Activated T-cell treated with anti-CD3 and anti-CD28 coated beads, Interleukin-2, amount 50 U/mL, for 24 hours (primary cell): ENCODE measurements at places on chromosomes 3 and 15.

DNA sequence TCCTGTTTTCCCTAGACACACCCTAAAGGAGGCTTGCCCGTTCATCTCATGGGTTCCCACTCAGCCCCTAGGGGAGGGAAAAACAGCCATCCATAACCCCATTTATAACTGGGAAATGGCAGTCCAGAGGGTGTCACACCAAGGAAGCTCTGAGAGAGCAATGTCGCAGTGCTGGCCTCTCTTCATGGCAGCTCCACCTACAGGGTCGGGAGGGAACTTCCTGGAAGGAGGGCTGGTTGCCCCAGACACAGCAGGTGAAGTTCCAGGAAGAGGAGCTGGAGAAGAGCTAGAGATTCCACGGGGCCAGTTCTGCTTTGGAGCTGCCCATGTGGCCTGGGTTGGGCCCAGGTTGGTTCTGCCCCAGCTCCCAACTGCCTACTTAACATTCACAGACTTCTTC lies 22.3 kb upstream of the LINGO1 start:
- H3K27me3 ChIP-seq: peaks cover 33% of the 10 kb centered on the region
- no peaks in the 10 kb centered on the region for H3K4me1 ChIP-seq
- H3K4me3 ChIP-seq: no peak overlapping the region
- no peak overlapping the region for H3K27ac ChIP-seq

GRCh38 chr3:111864821-111865656 lies 6.0 kb downstream of the PHLDB2 start:
- H3K27ac ChIP-seq: no peak overlapping the region
- H3K4me1 ChIP-seq: peaks cover 13% of the 10 kb centered on the region
- H3K4me3 ChIP-seq: no peak overlapping the region
- DNase-seq: no peak
- peaks cover under 1% of the 10 kb centered on the region for H3K36me3 ChIP-seq
- H3K27me3 ChIP-seq: peaks cover 20% of the 10 kb centered on the region

DNA sequence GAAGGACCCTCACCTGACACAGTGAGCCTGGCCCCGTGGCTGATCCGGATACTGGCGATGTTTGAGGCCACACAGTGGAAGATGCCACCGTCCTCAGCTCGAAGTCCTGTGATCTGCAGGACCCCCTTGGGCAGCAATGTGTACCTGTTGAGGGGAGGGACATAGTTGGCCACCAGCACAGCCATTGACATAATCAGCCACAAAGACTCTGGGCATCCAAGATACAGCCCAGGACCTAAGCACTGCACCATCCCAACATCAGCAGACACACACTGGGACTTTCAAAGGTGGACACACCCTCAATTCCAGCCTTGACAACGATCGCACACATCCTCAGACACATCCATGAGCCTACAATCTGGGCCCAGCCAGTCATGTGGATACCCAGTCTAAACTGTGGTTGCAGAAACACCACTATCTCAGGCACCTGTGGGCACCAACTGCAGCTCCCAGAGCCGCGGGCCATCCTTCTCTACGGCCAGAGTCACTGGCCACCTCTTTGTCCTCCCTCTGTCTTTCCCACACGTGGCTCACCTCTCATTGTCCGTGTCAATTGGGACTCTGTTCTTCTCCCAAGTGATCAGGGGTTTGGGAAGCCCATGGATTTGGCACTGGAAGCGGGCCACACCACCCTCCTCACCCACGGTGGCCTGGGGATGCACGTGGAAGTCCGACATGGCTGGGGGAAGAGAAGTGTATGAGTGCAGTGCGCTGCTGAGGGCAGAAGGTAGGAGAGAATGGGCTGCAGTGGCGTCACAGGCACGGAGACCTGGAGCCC lies 31.0 kb downstream of the RNU5B-1 start:
- H3K36me3 ChIP-seq: no peaks in the 10 kb centered on the region
- DNase-seq: no peak
- H3K4me3 ChIP-seq: no peak overlapping the region
- H3K27me3 ChIP-seq: peaks cover 4% of the 10 kb centered on the region

GRCh38 chr15:53918180-53919079 lies 59.8 kb upstream of the UNC13C start:
- DNase-seq: no peak
- no peak overlapping the region for H3K4me3 ChIP-seq
- H3K27me3 ChIP-seq: peaks cover 4% of the 10 kb centered on the region
- no peaks in the 10 kb centered on the region for H3K4me1 ChIP-seq
- H3K36me3 ChIP-seq: no peaks in the 10 kb centered on the region

GRCh38 chr3:53704363-53704725 lies 141.9 kb downstream of the CHDH start:
- H3K4me1 ChIP-seq: peaks cover 7% of the 10 kb centered on the region
- H3K27me3 ChIP-seq: no peaks in the 10 kb centered on the region
- no peak for DNase-seq
- no peaks in the 10 kb centered on the region for H3K36me3 ChIP-seq
- H3K4me3 ChIP-seq: no peak overlapping the region

DNA sequence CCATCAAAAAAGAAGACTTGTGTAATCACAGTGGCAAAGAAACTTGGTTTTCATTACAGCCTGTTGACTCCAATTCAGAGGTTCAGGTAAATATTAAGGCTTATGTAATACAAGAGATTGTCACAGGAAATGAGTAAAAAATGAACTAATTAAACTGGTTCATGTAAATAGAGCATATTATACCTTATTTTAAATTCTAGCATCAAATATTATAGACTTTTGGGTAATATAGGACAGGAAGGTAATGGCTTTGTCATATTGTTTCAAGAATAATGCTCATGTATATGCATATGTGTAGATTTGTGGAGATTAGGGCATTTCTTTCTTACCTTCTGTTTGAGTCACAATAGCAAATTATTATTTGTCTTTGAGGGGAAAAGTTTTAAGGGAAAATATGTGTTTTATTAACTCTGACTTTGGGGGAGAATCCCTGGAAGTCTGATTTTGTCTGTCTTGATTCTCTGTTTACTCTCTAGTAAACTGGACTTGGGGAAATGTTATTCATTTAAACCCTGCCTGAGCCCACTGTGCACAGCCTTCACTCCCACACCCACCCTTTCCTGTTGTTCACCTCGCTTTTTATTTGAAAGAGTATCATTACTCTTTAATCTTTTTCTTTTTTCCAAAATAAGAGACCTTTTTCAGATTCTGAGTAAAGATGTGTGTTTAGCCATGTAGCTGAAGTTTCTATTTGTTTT lies 43.0 kb downstream of the RASA2 start:
- peak overlapping the region; percentile 51 for H3K4me3 ChIP-seq
- peak overlapping the region; percentile 92 for H3K27ac ChIP-seq
- no peaks in the 10 kb centered on the region for H3K27me3 ChIP-seq
- peaks cover 79% of the 10 kb centered on the region for H3K4me1 ChIP-seq
- peaks cover 71% of the 10 kb centered on the region for H3K36me3 ChIP-seq

- no peak overlapping the region for H3K4me3 ChIP-seq
- no peak overlapping the region for H3K27ac ChIP-seq
- no peaks in the 10 kb centered on the region for H3K4me1 ChIP-seq
- H3K36me3 ChIP-seq: peaks cover 79% of the 10 kb centered on the region
Observed at GRCh38 chr3:45515999-45516725, 78.4 kb upstream of the LIMD1 start.

- DNase-seq: no peak
- no peak overlapping the region for H3K4me3 ChIP-seq
- peaks cover under 1% of the 10 kb centered on the region for H3K4me1 ChIP-seq
- H3K36me3 ChIP-seq: no peaks in the 10 kb centered on the region
Observed at GRCh38 chr3:190345027-190345821, 23.0 kb upstream of the CLDN1 start.

DNA sequence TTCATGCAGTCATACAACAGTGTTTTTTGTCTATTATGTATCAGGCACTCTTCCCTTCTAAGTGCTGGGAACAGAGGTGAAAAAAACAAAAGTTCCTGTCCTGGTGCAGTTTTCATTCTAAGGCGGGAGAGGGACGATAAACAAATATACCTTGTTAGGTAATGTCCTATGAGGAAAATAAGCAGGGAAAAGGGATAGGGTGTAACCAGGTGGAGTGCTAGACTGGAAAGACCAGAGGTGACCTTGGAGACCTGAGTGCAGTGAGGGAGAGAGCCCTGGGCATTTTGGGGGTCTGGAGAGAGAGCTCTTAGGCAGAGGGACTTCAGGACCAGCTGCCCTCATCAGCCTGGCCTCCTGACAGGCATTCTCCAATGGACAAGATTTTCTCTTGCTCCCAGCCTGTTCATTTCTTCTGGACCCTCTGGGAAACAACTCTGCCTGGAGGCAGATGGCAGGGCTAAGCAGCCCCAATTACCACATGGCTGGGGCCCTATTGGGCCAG lies 97.2 kb upstream of the TJP1 start:
- DNase-seq: no peak
- no peaks in the 10 kb centered on the region for H3K36me3 ChIP-seq
- peaks cover 49% of the 10 kb centered on the region for H3K27me3 ChIP-seq
- no peaks in the 10 kb centered on the region for H3K4me1 ChIP-seq
- H3K27ac ChIP-seq: no peak overlapping the region

DNA sequence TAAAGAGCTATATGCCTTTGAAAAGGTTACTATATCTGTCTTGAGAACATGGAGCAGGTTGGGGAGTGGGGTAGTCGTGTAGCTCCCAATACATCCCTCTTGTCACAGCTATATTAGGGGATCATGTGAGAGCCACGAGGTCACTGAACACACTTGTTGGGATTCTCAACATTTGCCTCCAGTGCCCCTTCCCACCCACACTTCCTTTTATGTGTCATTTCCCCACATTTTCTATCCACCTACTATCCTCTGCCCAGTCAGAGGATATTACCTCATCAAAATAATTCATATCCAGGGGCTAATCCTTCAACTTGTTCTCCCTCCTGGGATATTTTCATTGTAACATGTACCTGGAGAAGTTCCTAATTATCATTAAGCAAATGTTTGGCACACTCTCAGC lies 85.0 kb downstream of the CYP19A1 start:
- H3K4me3 ChIP-seq: no peak overlapping the region
- no peak overlapping the region for H3K27ac ChIP-seq
- no peak for DNase-seq
- no peaks in the 10 kb centered on the region for H3K4me1 ChIP-seq
- H3K36me3 ChIP-seq: no peaks in the 10 kb centered on the region

GRCh38 chr3:140145528-140145927 lies 210.5 kb downstream of the CLSTN2 start:
- DNase-seq: no peak
- H3K4me3 ChIP-seq: no peak overlapping the region
- H3K36me3 ChIP-seq: no peaks in the 10 kb centered on the region
- no peaks in the 10 kb centered on the region for H3K4me1 ChIP-seq

GRCh38 chr3:49020330-49021212 lies 1.4 kb upstream of the NDUFAF3 start:
- DNase-seq: peak; percentile 63
- peaks cover 53% of the 10 kb centered on the region for H3K4me1 ChIP-seq
- no peaks in the 10 kb centered on the region for H3K27me3 ChIP-seq
- H3K27ac ChIP-seq: peak overlapping the region; percentile 96
- H3K36me3 ChIP-seq: peaks cover 74% of the 10 kb centered on the region
- peak overlapping the region; percentile 90 for H3K4me3 ChIP-seq

DNA sequence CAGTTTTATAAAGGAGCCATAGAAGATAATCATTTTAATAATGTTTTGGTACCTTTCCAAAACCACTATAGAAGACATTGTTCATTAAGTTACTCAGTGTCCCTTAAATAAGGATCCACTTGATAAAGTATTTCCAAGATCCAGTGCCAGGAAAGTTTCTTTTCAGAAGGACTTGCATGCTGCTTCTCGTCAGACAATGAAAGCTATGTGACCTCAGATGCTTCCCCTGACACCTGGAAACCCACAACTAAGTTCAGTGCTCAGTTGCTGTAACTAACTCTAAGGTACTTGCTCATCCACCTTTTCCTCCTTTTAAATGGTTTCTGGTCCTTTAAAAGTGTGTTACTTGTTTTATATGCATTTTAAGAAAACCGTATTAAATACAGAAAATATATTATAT lies 7.3 kb downstream of the SSR3 start:
- H3K4me1 ChIP-seq: peaks cover 61% of the 10 kb centered on the region
- H3K27ac ChIP-seq: no peak overlapping the region
- H3K36me3 ChIP-seq: peaks cover 99% of the 10 kb centered on the region

GRCh38 chr3:36918050-36918449 lies 26.8 kb downstream of the TRANK1 start:
- H3K4me1 ChIP-seq: peaks cover 33% of the 10 kb centered on the region
- no peaks in the 10 kb centered on the region for H3K27me3 ChIP-seq
- peak overlapping the region; percentile 89 for H3K27ac ChIP-seq
- no peak for DNase-seq

GRCh38 chr3:118705487-118706219 lies 329.0 kb downstream of the IGSF11 start:
- no peak overlapping the region for H3K27ac ChIP-seq
- DNase-seq: no peak
- H3K4me1 ChIP-seq: no peaks in the 10 kb centered on the region
- H3K36me3 ChIP-seq: no peaks in the 10 kb centered on the region

DNA sequence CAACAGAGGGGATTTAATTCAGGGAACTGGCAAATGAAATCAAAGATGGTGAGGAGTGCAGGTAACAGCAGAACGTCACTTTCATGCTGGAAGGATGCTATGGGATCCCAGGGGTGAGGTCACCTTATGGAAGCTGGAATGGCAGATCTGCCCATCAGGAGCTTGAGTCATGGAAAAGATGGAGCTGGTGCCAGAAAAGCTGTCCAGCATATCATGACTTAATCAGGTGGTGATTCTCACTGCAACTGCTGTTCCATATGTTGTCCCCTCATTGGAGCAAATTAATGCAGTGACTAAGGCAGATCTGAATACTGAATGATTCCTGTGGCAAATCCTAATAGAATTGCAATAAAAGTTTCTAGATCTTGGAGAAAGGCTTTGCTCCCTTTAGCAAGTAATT lies 38.4 kb downstream of the HHLA2 start:
- no peak overlapping the region for H3K27ac ChIP-seq
- H3K4me1 ChIP-seq: peaks cover 11% of the 10 kb centered on the region
- H3K4me3 ChIP-seq: no peak overlapping the region
- H3K36me3 ChIP-seq: no peaks in the 10 kb centered on the region
- no peak for DNase-seq

DNA sequence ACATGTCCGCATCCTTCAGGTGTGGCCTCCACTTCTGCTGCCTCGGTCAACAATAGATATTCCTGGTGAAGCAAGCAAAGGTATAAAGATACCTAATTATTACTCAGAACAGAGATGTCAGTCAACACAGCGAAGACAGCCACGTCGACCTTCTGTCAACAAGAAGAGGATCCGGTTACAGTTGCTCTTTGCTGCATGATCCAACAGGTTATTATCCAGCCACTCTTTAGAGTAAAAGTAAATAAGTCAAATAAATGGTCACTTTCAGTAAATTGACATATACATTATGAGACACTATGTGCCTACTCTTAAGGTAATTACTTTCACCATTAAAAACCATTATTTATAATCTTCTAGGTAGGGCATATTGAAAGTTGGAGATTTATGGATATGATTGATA lies 356.8 kb upstream of the ATP11B start:
- no peak for DNase-seq
- no peaks in the 10 kb centered on the region for H3K27me3 ChIP-seq
- no peaks in the 10 kb centered on the region for H3K36me3 ChIP-seq
- H3K4me3 ChIP-seq: no peak overlapping the region

GRCh38 chr3:25427155-25427554 lies 908 bp upstream of the RARB start:
- no peak overlapping the region for H3K4me3 ChIP-seq
- no peak overlapping the region for H3K27ac ChIP-seq
- no peak for DNase-seq
- no peaks in the 10 kb centered on the region for H3K36me3 ChIP-seq
- peaks cover 4% of the 10 kb centered on the region for H3K4me1 ChIP-seq
- H3K27me3 ChIP-seq: peaks cover 63% of the 10 kb centered on the region
